RWPE1 (cell line): ENCODE measurements at places on chromosomes 2 and 18.

GRCh38 chr2:181683518-181684453 is 3.5 kb upstream of the NEUROD1 start:
- DNase-seq: peak; percentile 23

DNA sequence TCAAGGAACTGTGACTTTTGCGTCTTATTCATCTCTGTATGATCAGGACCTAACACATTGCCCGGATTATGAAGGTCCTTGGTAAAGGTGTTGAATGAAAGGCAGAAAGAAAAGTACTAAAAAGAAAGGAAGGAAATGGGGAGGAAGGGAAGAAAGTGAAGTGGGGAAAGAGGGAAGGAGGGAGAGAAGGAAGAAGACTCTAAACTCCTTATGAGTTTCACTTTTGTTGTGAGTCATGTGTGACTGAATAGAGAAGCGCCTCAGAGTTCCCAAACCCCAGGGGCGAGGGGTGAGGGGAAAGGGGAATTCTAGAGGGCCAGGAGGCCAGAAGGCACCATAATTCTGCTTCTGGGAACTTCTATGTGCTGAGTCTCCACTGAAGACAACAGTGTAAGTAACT is 30.9 kb upstream of the OSBPL6 start:
- DNase-seq: no peak

DNA sequence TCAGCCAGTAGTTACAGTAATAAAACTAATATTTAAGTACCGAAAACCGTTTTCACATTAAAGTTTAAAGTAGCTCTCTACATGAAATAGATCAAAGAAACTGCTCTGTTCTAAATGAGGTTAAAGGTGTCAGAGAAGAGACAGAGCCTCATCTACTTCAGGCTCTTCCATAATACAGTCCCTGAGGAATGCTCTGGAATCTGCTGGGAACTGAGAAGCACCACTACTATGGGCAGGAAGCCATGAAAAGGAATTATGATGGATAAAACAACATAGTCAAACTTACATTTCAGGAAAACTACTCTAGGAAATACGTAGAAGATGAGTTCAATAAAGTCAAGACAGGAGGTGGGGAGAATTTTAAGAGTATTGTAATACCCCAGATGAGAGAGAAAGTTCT is 60.0 kb downstream of the ROCK1 start:
- no peak for DNase-seq

DNA sequence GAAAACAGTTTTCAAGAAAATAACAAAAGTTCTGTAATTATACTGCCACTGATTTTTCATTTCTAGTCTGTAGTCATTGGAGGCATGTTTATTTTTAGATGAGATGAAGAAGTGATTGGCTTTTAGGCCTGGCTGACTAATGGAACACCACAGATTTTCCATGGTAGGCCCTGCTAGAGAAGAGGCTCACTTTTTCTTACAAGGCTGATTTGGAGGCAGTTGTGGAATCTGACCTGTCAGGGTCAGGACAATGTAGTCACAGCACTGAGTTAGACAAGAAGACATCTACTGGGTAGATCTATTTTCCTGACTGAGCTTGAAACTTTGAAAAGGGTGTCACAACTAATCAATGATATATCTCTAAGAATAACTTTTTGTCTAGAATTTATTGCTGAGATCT is 43.9 kb downstream of the KDM3A start:
- no peak for DNase-seq

- peak; percentile 81 for DNase-seq
These were observed at the start of gene TSHZ1 for GRCh38 chr18:75210274-75211001. TSS of gene TSHZ1 (plus strand) at chr18:75210797. CDS start at chr18:75211877, 1,080 bp downstream.

GRCh38 chr2:7738596-7738995 is 821.4 kb downstream of the RNF144A start:
- no peak for DNase-seq

DNA sequence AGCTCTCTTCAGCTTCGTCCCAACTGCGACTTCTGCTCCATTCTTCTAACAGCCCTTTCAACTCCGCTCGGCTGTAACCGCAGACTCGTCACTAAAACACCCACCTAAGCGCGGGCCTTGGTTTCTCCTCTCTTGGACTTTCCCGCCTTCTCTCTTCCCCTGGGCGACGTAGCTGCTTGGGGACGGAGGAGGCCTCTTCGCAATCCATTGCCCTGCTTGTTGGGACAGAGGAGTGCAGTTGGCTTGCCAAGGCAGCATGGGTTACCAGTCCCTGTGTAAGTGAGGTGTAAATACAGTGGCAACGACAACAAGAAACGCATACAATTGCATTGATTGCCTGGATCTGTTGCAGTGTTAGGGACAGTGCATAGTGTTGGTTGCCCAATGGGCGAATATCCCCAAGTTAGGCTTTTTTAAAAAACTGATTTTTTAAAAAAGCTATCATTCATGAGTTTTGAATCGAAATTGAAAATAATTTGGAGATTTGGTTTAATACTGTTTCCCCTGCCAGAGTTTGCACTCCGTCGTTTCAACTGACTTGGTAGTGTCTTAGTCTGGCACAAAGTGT is 484 bp upstream of the DARS1 start:
- no peak for DNase-seq

DNA sequence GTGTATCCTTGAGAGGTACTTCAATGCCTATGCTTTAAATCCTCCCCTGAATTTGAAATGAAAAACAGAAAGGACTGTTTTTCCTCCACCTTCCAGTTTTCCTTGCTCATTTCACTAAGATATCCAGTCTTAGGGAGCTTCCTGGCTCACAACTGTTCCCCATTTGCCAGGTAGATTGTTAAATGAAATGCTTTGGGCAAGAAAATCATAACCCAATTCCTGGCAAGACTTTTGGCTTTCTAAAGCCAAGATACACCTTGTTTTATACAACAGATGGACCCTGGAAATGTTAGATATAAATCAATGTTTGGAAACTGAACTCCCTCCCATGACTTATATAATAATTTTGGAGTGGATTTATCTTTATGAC is 3.6 kb upstream of the CHMP3 start:
- DNase-seq: no peak
